GM12865 (cell line): ENCODE measurements at places on chromosomes 3 and 15.

DNA sequence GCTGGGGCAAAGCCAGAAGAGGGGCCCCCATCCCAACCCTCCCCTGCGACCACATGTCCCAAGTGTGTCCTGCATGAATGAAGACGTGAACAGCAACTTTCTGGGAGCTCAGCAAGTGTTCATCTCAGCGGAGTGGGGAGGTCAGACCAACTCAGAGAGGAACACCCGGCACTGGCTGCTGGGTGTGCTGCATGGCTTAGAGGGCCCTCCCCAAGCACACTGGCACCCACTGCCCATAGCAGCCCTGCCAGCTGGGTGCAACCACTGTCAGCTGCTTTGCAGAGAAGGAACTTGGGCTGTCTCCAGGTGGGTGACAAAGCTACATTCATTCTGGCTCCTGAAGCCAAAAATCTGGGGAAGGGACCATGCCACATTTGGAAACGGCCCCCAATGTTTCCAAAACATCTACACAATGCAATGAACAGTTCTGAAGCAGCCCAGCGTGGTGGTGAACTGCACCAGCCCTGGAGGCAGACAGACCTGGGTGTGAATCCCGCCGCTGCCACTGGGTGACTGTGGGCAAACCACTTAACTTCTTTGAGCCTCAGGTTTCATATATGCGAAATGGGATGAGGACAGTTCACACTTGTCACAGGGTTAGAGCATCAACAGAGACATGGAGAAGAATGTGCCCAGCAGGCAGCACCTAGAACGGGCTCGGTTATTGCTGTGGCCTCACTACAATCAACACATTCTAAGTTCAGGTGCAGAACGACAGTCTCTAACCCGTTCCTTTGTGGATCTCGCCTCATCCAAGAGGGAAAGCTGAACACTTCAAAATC, 145.4 kb downstream of the NUP210 start:
- DNase-seq = no peak

GRCh38 chr3:10814623-10815022, 1.4 kb upstream of the SLC6A11 start:
- no peak for DNase-seq

DNA sequence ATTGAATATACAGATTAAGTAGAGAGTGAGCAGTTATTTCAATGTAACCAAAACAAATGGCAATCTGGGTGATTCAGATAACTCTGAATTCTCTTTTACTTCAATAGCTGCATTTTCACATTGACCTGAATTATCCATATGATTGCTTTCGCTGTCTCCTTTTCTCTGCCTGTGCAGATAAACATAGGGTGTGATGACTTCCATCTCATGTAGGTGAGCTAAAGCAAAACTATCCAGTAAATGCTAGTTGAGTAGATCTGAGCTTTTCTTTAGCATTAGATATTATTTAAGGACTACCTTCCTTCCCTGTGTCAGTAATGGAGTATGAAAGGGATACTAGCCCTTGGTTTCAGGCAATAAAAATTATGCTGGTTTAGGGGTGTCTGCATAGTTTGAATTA, 288.6 kb downstream of the OXSM start:
- DNase-seq = no peak

DNA sequence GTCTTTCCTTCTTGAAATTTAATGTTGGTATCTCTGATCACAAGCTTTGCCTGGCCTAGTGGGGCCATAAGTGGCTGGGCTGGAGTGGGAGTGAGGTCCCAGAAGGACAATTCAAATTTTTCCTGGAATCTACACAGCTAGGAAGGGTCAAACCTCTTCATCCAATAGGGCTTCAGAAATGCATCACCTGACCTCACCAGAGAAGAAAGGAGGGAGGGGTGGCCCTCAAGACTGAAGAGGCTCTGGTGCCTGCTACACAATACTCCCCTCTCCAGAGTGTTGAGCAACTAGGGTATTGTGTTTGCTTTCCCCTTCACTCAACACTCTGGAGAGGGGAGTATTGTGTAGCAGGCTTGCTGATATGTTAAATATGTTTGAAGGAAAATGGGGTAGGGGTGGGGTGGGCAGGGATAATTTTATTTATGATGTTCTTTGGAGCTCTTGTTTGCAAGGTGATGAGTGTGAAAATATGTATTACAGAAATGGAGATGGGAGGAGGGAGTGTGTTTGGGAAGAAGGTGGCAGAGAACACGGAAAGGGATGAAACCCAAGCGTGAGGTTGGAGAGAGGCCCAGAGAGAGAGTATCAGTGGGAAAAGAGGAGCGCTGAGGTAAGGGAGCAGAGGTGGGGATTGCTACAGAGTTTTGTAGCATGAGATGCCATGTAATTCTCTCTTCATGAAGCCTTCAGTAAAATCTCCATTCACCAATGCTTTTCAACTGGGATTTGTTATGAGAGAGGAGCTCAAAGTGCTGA, 5.7 kb upstream of the KLHL24 start:
- no peak for DNase-seq

GRCh38 chr3:34037260-34037659, 238.8 kb downstream of the PDCD6IP start:
- DNase-seq = no peak

- no peak for DNase-seq
Observed at GRCh38 chr3:178802993-178803693, 266.9 kb downstream of the KCNMB2 start.

GRCh38 chr3:107654218-107654617, 131.5 kb downstream of the BBX start:
- no peak for DNase-seq

- no peak for DNase-seq
Observed at GRCh38 chr15:70259640-70260508, 162.2 kb upstream of the TLE3 start.

DNA sequence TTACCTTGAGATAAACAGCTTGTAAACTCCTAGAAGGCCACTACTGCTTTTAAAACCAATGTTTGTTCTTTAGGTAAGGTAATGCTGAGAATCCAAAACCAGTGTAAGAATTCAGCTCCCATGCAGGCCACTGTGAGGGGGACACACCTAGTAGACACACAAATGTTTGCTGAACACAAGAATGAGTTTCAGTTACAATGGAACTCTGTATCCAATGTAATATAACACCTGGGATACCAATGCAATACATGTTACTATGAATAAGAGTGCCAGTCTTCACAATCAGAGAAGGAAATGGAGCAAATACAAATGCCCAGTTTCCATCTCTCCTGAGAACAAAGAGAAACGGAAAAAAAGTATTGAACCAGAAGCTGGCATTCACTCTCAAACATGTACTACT, 65.9 kb downstream of the IGF2BP2 start:
- no peak for DNase-seq

DNA sequence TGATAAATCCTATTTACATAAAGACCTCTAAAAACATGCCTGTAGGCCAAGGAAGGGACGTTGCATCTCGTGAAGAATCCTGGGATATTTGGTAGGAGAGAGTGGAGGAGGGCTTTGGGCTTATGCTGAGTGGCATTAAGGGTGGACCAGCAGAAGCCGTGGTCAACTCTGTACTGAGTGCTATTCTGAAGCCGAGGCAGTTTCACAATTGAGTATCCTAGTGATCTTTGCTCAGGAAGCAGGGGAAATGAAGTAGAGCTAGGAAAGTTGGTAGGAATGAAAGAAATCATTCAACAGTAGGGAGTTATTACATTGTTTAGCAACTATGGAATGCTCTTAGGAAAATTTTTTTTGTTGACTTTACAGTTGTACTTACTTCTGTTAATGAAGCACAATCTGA, 24.2 kb downstream of the MCTP2 start:
- DNase-seq = no peak
